Stimulated activated CD4-positive, alpha-beta T cell treated with anti-CD3 and anti-CD28 coated beads, TNF-alpha, amount 100 ng/mL, for 1 hour (primary cell): ENCODE measurements at places on chromosomes 16 and 17.
A peak's percentile ranks its signal among the peaks of the same experiment; 100 is the strongest.

GRCh38 chr16:27408602-27409031 lies 6.6 kb downstream of the IL21R start:
- no peak for DNase-seq

- no peak for DNase-seq
Observed at GRCh38 chr17:46777943-46778915, 40.3 kb downstream of the WNT3 start.

- DNase-seq, result no peak
Observed at GRCh38 chr17:41301916-41302901, at the start of gene KRTAP29-1. Gene KRTAP29-1, minus strand, starts transcription at chr17:41302851. Its CDS starts 0 bp downstream, at chr17:41302851.

DNA sequence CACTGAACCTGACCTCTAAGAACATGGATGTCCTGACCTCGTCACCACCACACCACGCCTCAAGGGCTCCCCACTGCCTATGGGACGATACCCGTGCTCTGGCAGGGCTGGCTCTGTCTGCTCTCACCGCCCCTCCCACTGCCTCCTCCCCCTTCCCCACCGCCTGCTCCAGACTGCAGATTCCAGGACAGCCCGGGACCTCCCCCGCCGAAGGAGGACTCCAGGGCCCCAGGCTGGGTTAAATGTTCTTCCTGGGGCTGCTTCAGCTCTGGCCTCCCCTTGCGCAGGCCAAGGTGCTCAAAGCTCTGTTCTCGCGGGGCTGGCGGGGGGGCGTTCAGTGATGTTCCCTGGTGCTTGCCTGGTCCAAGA lies 3.1 kb downstream of the NPW start:
- DNase-seq, result no peak

GRCh38 chr16:87303431-87303930 lies 13.7 kb downstream of the C16orf95 start:
- DNase-seq, result no peak

DNA sequence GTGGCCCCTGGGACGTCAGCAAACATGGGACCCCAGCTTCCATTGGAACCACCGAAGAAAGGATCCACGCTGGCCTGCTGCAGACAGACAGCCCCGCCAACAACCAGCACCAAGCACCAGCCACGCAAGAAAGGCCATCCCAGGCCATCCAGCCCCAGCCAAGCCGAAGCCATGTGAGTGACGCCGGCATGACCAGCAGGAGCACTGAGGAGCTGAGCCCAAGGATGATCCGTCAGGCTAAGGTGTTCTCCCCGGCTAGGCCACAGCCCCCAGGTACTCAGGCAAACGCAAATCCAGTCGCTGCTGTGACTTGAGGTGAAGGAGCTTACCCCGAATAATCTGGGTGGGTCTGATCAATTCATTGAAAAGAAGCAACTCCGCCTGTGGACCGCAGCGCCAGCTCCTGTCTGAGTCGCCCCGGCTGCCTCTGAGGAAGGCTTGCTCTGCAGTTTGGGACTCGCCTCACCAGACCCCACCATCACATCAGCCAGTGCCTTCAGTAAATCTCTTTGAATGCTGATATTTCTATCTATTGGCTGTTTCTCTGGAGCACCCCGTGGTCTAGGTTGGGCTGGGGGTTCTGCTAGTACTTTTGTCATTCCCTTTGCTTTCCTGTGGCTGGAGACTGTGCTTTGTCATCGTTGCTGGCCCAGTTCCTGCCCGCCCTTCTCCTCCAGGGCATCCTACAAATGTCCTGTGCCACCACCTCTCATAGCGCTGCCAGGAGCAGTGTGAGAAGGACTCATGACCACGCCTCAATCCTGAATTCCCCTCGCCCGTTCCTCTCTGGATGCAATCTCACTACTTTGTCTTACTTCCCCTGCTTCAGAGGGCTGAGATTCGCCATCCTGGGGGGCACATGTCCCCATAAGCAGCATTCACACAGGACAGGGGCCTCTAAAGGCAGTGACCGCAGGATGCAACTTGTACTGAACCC lies 8.1 kb upstream of the CBX2 start:
- DNase-seq, result no peak

- peak; percentile 67 for DNase-seq
Observed at GRCh38 chr16:3364774-3365427, 9.2 kb downstream of the OR2C1 start.

GRCh38 chr16:87161822-87162676 lies 155.1 kb downstream of the C16orf95 start:
- no peak for DNase-seq

- no peak for DNase-seq
Observed at GRCh38 chr16:69931631-69932030, 19.5 kb upstream of the CLEC18A start.

DNA sequence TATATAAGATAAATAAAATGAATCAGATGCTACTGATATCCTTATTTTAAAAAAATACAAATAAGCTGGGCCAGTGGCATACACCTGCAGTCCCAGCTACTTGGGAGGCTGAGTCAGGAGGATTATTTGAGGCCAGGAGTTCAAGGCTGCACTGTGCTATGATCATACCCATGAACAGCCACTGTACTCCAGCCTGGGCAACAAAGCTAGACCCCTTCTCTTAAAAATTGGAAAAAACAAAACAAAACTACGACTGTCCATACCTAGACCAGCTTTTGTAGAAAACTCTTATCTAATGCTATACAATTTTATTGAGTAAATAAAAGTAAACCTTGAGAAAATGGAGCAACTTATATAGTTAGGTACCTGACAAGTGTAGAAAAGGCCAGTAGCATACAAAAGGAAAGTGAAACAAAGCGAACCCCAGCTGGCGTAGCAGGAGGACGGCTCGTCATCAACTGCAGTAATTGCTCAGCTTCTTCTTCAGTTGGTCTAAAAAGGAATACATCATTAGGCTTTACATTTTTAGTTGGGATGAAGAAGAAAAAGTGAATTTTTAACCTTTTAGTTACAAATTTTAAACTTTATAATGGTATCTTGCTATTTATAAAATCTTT lies 23.6 kb downstream of the INTS2 start:
- DNase-seq, result no peak

GRCh38 chr17:82097919-82098168 lies 192 bp downstream of the FASN start:
- DNase-seq, result no peak

DNA sequence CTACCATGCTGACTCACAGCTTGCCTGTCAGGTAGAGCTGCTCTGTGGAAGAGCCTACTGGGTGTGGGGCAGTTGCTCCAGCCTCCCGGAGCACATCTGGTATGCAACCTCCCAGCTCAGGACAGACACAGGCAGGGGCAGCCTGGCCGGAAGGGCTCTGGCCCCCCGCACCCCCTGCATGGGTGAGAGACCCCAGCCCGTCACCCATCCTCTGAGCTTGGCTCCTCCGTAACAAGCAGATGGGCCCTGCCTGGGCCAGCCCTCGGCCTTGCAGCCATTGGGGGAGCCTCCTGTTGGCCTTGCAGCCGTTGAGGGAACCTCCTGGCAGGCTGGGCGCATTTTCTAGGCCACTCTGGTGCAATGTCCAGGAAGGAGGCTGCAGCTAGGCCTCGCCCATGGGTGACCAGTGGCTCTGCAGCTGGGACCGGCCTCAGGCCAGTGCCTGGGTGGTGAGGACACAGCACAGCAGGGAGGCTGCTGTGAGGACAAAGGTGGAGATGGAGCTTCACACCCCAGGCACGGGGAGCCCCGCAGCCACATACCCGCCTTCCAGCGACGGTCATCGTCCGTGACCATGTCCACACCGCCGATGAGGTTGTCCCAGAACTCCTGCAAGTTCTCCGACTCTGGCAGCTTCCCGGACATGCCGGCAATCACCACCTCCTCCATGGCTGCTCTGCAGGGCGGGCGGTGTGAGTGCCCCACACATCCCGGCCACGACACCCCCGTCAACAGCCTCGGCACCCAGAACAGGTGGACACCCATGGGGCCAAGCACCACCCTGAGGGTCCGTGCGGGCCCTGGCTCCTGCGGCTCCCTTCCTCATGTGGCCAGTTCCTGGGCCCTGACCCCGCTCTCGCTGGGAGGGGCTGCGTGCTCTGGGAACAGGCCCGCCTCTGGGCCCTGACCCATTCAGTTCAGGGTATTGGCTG lies 2.0 kb downstream of the FASN start:
- no peak for DNase-seq
